ENCODE measurements at places on chromosomes 7 and 10.
A peak's percentile ranks its signal among the peaks of the same experiment; 100 is the strongest.

- no peak for DNase-seq
These were observed 261.4 kb downstream of the SNX13 start for GRCh38 chr7:17678896-17679295.

GRCh38 chr10:11298116-11298515, 280.4 kb downstream of the CELF2 start:
- no peak for DNase-seq

DNA sequence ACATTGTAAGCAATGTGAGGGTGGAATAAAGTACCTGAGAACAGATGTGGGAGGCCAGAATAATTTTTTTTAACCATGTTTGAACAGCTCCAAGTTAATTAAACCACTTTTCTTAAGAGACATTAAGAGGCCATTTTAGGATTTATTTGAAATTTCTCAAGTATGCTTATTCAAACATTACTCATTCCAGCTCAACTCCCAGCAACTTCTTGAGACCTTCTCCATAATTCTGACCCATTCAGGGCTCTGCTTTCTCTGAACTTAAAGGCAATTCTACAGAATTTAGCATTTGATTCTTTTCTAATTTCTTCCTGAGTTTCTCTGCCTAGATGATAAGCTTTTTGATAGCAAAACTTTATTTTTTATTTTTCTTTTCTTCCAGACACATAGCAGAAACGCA, 314.5 kb downstream of the CAMK1D start:
- no peak for DNase-seq

DNA sequence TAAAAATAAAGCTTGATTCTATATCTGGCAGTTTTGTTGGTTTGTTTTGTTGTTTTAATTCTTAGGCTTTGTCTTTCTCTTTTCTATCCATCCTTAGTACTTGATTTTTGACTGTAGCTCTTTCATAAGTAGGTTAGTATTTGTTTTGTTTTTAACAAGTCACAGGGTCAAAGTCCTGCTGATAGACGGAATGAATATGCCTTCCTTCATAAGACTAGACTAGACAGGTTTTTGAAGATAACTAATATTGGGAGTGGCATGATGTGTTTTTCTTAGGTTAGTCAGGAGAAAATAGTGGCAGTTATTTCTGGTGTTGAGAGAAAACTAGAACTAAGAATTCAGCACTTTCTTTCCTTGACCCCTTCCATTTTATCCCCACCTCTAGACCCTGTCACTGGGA, 50.4 kb downstream of the CASD1 start:
- DNase-seq: no peak

DNA sequence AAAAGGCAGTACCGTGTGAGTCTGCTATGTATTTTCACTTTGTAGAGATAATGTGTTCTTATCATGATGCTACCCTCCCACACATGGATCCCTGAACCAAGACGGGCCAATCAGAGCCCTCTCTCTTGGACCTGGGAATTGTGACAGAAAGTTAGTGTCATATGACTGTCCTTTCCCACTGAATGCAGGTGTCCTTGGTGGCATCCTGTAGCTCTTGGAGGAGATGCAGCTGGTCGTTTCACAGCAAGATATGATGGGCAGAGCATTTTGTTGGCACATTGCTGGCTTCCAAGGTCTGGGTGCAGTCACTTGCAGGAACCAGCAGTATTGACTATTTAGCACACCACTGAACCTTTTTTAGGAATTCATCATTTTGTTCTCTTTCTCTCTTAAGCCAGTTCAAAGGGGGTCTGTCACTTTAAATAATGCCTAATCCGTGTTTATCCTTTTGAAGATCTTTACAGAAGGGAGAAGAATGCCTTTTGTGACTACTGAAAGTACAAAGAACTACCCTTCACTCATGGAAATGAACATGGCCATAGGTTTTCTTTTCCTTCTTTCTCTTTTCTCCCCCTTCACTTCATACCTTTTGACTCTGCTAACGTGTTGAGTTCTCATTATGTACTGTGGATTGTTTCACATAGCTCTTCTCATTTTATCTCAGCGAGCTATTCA, 125.1 kb downstream of the PLXDC2 start:
- DNase-seq: no peak

GRCh38 chr7:13449460-13449859, 540.0 kb downstream of the ETV1 start:
- no peak for DNase-seq

DNA sequence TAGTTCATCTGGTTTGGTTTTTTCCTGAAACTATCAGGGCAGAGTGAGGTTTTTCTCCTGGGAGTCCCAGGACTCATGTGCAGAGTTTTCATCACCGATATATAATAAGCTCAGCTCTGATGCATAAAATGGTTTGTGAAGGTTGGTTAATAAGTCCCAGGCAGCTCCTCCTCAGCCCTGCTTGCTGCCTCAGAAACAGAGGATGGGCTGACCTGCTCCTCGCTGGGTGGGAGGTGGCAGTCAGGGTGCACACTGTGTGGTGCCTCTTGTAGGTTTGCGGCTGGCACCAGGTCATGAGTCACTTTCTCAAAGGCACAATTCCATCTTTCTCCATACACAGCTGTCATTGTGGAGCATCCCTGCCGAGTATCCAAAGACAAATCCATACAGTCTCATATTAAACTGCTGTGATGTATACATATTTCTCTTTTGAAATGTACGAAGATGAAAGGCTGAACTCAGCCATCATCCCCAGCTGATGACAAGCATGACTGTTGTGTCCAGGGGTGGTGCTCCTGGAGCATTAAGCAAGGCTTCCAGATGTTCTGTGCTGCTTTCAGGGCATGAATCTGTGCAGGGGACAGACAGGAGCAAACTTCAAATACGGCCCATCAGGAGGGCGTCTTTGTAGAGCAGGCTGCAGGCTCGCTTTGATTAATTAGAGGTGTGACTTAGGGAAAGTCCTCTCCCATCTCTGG, 125.7 kb upstream of the NPS start:
- no peak for DNase-seq

- DNase-seq: no peak
These were observed 251.0 kb downstream of the GPR158 start for GRCh38 chr10:25425776-25426175.

DNA sequence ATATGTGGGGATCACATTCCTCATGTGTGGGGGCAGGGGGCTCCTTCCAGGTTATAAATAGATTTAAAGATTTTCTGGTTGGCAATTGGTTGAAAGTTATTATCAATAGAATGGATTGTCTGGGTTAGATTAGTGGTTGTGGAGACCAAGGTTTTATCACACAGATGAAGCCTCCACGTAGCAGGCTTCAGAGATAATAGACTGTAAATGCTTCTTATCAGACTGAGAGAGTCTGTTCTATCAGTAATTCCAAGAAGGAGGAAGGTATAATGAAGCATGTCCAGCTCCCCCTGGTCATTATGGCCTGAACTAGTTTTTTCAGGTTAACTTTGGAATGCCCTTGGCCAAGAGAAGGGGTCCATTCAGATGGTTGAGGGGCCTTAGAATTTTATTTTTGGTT, 117.7 kb upstream of the FGFR2 start:
- no peak for DNase-seq

GRCh38 chr10:122170802-122171201, 100.3 kb upstream of the BTBD16 start:
- DNase-seq: no peak

DNA sequence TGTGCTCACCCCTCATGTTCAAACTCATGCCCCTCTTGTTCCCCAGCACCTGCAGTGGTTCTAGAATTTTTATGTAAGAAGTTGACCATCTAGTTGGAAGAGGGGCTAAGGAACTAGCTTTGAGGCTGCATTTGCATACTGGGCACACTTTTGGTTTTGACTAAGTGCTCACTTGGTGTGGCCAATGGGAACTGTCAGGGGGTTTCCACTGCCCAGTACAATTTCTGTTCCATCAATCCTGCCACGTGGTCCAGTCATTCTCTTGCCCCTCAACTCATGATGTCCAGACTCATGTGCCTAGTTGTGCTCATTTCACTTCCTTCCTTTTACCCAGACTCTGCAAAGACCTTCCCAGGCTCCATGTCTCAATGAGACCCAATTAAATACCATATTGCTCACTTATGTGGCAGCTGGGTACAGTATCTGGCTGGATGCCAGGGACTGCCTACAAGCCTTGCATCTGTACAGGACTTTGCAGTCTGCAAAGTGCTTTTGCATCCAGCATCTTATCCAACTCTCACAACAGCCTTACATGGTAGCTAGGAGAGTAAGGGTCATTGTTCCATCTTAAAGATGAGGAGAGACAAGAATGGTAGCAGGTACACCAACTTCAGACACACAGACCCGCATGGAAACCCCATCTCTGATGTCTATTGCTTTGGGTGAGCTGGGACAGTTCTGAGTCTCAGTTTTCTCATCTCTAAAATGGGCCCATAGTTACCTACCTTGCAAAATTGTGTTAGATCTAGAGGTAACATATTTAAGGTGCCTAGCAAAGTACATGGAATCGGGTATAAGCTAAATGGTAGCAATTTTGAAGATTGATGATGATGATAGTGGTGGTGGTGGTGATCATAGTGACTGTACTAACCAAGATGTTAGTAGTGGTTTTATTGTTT, 30.1 kb upstream of the KCNMA1 start:
- DNase-seq: no peak

DNA sequence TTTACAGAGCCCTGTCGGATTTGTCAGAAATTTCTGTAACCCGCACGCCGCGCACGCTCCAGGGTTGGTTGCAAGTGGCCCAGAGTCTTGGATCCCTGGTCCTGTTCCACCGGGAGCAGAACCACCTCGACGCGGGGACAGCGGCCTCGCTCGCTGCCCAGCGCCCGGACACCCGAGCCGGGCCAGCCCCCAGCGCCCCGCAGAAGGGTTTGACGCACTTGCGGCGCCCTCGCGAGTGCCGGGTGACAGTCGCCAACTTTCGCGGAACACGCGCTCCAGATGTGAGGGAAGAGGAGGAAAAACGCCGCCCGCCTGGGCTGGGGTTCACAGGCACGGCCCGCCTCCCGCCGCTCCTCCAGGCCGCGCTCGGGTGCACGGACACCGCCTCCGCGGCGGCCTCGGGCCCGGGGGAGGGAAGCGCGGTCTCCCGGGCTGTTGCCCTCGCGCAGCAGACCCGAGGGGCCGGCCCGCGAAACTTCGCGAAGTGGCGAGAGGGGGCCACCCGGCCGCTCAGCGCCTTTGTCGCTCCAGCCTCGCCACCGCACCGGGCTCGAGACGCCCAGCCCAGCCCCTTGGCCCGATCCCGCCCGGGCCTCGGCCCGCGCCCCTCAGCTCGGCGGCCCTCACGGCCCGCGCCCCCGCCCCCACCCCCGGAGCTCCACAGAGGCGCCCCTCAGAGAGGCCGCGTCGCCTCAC, 514 bp downstream of the RNF216 start:
- DNase-seq: peak; percentile 14

GRCh38 chr7:7909376-7909775, 59.2 kb upstream of the GLCCI1 start:
- no peak for DNase-seq

GRCh38 chr7:107711301-107711700, 32.6 kb upstream of the CBLL1 start:
- no peak for DNase-seq

DNA sequence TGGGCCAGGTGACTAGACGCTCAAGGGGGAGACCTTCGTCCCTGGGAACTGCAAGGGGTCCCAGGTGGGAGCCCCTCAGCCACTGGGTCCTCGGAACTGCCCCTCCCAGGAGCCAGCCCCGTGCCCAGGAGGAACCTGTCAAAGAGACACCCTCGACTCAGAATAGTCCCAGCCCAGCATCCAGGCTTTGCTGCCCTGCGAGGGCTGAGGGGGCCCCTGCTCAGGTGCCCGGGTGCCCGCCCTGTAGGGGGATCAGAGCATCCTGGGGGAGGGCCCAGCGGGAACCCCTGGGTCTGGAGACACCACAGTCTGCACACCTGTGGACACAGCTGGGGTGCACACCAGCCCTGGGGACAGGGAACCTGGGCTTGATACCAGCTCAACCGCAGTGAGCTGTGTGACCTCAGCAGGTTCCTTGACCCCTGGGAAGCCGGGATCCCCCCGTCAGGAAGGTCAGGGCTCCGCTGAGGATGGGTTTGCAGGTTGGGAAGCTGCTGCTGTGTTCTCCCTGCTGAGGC, 407 bp downstream of the ELN start:
- DNase-seq: no peak

GRCh38 chr10:72542396-72542815, 83.5 kb downstream of the MICU1 start:
- DNase-seq: no peak

DNA sequence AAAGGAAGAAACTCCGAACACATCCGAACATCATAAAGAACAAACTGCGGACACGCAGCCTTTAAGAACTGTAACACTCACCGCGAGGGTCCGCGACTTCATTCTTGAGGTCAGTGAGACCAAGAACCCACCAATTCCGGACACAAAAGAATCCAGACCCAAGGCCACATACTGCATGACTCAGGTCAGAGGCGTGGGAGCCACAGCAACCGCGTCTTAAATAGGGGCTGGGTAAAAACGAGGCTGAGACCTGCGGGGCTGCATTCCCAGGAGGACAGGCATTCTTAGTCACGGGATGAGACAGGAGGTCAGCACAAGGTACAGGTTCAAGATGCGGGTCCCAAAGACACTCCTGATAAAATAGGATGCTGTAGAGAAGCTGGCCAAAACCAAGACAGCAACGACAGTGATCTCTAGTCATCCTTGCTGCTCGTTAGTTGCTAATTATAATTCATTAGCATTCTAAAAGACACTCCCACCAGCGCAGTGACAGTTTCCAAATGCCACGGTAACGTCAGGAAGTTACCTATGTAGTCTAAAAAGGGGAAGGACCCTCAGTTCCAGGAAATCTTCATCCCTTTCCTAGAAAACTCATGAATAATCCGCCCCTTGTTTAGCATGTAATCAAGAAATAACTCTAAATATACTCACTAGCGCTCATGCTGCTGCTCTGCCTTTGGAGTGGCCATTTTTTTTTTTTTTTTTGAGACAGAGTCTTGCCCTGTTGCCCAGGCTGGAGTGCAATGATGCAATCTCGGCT, 19.3 kb downstream of the AP5Z1 start:
- no peak for DNase-seq

- no peak for DNase-seq
These were observed 34.0 kb downstream of the IMMP2L start for GRCh38 chr7:111528331-111528730.

- no peak for DNase-seq
These were observed 27.2 kb upstream of the PLEKHA1 start for GRCh38 chr10:122347170-122347841.

DNA sequence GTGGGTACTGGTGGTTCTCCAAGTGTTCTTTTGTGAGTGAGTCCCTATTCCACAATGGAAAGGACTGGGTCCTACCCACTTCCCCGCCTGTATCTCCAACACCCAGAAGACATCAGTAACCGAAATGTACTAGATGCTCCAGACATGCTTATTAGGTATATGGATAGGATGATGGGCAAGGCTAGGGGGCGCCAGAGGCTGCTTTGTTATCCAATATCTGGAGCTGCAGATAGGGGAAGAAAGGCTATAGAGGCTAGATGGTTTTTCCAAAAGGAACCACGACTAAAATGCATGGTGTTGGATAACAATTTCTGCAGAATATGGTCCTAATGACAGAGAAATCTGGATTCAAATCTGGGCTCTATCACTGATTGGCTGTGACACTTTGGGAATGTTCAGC, 56.2 kb upstream of the TM9SF3 start:
- no peak for DNase-seq

GRCh38 chr10:79129361-79129997, 60.7 kb downstream of the ZMIZ1 start:
- no peak for DNase-seq
